ENCODE measurements at places on chromosomes 7 and 10.

DNA sequence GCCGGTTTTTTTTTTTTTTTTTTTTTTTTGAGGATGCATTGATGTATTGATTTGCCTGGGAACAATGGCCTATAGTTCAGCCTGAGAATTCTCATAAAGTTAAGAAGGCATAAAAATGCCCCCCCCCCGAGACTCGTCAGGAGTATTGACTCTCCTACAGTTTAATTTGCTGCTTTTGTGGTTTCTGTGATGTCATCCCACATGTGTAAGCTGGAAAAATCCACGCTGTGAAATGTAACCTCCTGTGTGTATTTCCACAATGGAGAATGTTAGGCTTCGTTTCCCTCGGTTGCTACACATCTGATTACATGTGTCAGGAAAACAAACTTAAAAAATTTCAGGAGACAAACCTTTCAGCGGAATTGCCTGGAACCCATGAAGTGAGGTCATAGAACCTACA lies 117.9 kb downstream of the FANK1 start:
- no peak for ATAC-seq

GRCh38 chr10:15201589-15202300 lies 33.3 kb upstream of the NMT2 start:
- no peak for ATAC-seq

GRCh38 chr7:114977277-114977676 lies 55.4 kb downstream of the MDFIC start:
- no peak for ATAC-seq

- ATAC-seq = no peak
Measured at GRCh38 chr7:1362301-1362700, 97.0 kb downstream of the MICALL2 start.

DNA sequence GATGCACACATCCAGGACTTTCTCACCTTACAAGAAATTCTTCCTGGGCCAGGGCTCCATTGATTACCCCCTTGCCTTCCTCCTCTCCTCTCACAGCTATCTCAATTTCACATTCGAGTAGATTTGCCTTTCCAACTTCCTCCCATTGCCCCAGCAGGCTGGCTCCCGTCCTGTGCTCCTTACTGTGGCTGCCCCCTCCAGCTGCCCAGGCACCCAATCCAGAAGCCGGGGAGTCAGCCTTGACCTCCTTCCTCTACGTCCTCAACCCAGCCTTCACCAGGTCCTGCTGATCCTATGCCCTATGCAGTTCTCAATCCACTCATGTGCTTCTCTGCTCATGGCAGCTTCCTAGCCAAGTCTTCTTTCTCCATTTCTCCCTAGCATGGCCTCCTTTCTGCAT lies 85.7 kb upstream of the GPR26 start:
- no peak for ATAC-seq

- no peak for ATAC-seq
Measured at GRCh38 chr10:50567384-50567783, 56.4 kb downstream of the SGMS1 start.

GRCh38 chr7:96026010-96026409 lies 253.7 kb downstream of the DYNC1I1 start:
- no peak for ATAC-seq

DNA sequence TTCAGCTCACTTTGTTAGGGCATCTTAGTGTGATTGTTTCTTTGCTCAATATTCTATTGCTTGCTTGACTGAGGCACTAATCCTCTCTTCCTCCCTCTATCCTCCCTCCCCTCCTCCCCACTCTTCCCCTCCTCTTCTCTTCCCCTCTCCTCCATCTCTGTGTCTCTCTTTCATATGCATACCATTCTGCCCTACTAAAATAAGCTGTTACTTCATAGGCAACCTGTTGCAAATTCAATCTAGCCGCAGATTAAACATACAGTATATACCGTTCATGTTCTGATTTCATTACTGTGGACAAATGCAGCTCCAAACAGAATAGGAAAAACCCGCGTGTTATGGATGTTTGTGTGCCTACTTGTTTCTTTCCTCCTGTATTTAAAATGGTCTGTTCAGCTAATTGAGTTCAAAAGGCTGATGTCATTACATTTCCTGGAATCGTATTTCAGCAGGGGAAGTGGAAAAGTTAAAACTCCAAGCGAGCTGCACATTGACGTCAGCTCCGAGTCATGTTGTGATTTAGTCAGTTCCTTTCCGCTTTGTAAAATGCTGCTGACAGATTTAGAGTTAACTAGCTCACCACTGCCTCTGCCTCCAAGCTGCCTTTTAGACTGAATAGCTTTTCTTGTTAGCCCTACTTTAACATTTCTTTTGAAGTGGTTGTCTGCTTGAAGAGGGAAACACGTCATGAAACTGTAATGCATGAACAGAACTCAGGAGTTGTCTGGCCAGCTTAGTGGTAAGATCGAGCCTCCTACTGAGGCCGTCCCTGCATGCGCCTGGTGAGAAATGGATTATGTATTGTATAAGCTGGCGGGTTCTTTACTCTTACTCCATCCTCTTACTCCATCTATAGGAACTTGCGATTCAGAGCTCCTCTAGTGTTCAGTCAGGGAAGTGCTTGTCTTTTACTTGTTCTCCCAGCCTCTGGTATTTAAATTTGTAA lies 69.0 kb downstream of the CREM start:
- peak; percentile 95 for ATAC-seq

DNA sequence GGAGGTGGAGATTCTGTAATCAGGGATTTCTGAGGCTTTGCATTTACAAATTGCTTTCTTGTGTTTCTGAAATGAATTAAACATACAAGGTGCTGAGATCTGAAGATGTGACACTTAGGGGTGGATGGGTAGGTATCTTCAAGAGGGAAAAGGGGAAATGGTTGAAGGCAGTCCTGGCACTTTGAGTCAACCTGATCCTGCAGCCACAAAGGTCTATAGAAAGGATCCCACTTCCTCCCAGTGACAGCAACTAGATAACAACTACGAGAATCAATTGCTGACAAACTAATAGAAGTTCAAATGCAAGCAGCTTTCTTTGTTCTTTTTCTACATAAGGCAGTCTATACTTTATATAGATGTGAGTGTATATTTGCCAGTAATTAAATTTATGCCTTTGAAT lies 553.3 kb downstream of the MDFIC start:
- ATAC-seq = no peak

GRCh38 chr10:33416209-33416608 lies 81.7 kb upstream of the NRP1 start:
- no peak for ATAC-seq

- no peak for ATAC-seq
Measured at GRCh38 chr7:98387544-98388226, 13.2 kb downstream of the BAIAP2L1 start.

GRCh38 chr10:124928087-124928486 lies 13.8 kb upstream of the ZRANB1 start:
- ATAC-seq = peak; percentile 18

GRCh38 chr7:37977243-37977642 lies 56.8 kb downstream of the EPDR1 start:
- no peak for ATAC-seq

GRCh38 chr7:31892099-31892829 lies 177.9 kb downstream of the PDE1C start:
- ATAC-seq = no peak

- no peak for ATAC-seq
Measured at GRCh38 chr7:80530136-80530535, 18.3 kb upstream of the GNAT3 start.

DNA sequence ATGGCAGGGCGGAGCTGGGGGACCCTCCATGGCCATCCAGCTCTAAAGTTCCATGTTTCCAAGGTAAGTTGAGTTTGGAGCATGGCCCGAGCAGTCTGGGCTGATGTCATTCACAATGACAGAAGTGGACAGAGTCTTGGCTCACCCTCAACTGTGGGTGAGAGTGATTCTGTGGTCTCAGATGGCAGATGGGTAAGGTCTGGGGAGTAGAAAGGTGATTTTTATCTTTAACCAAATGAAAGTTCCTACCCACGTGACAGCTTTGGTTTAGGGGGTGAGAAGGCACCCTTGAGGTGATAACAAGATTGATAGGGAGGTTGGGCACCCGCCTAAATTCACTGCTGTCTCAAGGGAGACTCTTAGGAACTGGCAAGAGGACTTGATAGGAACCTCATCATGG lies 57.6 kb upstream of the PDZD8 start:
- no peak for ATAC-seq

DNA sequence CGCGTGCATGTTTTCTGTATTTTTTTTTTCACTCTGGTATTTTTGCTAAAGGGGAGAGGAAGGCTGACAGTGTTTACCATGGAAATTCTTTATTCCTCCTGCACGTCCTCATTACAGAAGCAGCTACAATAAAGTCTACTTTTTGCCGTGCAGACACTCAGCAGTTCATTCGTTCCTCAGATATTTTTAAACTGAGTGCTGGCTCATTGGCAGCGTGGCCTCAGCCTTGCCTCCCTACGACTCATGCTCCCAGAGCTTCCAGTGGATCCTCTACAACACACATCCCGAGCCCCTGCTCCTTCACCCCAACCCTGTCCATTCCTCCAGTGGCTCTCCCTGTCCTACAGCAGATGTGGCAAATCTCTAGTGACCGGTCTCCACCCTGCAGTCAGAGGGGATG lies 239.2 kb upstream of the ZMIZ1 start:
- ATAC-seq = no peak

GRCh38 chr10:18563003-18563726 lies 88.2 kb downstream of the NSUN6 start:
- no peak for ATAC-seq

- ATAC-seq = no peak
Measured at GRCh38 chr7:130990178-130990832, 256.3 kb upstream of the KLF14 start.

GRCh38 chr7:44213877-44214388 lies 13.2 kb downstream of the YKT6 start:
- ATAC-seq = no peak

- ATAC-seq = no peak
Measured at GRCh38 chr10:13779748-13780147, 193.0 kb downstream of the PRPF18 start.

All from motor neuron (in vitro differentiated cells).